ENCODE measurements at places on chromosomes 12 and 14.

DNA sequence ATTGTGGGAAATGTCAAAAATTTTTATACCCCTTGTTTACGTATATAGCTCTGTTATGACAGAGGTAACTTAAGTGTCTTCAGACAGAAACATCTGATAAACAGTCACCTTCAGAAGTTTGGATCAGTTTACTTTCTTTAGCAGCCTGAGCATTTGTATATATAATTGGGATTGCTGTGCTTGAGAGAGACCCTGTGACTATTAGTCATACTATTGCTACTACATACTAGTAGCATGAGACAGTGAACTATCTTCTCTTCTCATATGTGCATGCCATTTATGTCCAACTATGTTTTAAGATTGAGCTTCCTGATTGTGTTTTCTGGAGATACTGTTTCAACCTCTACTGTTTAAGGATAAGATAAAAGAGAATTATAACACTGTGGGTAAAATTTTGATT, 101.5 kb downstream of the PDE6H start:
- no peak for DNase-seq

DNA sequence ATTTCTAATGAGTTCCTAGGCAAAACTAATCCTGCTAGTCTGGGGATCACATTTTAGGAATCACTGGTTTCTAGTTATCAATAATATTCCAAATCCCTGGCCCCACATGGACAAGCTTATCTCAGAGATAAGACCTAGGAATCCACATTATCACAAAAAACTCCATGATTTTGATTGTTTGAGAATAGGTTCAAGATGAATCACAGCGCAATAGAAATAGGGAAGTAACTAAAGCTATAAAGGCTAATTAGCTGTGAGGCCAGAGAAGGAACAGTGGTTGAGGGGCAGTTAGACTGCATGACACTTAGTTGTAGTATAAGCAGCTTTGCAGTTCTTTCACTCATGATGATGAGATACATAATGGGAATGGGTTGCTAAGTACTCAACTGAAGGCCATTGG, 13.1 kb upstream of the ATP5F1B start:
- no peak for DNase-seq

- no peak for DNase-seq
These were observed 165.6 kb downstream of the SUDS3 start for GRCh38 chr12:118541934-118542333.

GRCh38 chr12:46459111-46459510, 86.5 kb upstream of the SLC38A2 start:
- no peak for DNase-seq

DNA sequence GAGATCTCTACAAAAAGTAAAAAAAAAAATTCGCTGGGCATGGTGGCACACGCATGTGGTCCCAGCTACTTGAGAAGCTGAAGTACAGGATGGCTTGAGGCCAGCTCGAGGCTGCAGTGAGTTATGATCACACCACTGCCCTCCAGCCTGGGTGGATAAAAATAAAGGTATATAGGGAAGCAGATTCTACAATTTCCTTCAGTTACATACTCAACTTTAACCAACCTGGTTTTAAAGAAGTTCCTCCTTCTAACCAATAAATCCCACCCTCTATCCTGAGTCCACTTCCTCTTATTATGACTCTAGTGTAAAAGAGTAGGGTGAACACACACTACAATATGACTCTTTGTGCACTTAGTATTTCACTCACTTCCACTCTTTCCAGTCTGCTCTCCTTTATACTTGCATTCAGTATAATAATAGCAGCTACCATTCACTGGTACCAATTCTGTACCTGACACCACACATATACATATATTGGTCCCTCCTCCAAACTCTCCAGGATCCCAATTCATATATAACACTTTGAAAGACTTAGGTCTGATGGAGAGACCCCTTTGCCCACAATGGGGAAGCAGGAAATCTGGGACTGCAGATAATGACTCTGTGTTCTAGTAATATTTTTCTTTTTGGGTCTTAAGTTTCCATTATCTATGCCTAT, 2.3 kb downstream of the ARF3 start:
- no peak for DNase-seq

- DNase-seq = no peak
These were observed 20.9 kb downstream of the ISCA2 start for GRCh38 chr14:74514471-74514941.

- no peak for DNase-seq
These were observed 3.5 kb upstream of the BDKRB1 start for GRCh38 chr14:96252323-96252998.

DNA sequence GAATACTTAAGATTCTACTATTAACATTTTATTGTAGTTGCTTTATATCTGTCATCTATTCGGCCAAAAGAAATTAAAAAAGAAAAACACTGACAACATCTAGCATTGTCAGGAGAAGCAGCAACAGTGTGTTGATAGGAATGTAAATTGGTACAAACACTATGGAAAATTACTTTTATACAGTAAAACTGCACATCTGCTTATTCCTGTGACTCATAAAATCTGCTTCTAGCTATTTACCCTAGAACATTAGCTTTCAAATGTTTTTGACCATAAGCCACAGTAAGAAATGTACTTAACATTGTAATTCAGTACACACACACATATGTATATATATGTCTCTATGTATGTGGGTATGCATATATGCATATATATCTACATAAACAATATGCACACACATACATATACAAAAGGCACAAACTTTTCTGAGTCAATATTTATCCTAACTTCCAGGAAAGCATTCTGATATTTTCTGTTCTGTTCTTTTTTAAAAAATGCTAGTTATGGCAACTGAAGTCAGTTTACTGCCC, 278.9 kb upstream of the GARIN2 start:
- no peak for DNase-seq

DNA sequence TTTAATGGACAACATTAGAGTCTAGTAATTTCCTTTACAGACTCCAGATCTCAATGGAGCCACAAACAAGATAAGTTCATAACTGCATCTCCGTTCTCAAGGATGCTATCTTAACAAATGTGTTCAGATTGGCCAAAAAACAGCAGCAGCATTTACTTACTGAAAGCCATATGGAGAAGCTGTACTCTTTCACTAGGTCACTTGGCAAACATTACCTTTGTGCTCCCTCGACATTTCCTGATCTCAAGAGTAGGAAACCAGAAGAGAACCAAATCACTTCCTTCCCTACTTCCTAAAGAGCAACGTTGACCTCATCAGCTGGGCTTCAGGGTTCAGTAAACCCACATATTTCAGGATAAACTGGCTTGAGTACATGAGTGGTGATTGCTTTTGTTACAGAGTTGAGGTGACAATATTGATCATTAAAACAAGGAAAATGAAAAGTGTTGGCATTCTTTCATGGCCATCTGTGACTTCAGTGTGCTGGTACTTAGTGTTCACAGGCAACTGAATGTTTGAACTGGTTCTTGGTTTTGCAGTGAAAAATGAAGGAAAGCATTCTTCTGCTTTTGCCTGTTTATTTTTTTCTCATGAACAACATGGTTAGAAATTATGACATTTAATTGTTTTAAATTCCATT, 449.6 kb downstream of the TMEM117 start:
- DNase-seq = no peak

GRCh38 chr14:62126879-62127478, 364.8 kb downstream of the SNAPC1 start:
- no peak for DNase-seq

GRCh38 chr12:10740182-10740581, 17.1 kb upstream of the YBX3 start:
- no peak for DNase-seq

DNA sequence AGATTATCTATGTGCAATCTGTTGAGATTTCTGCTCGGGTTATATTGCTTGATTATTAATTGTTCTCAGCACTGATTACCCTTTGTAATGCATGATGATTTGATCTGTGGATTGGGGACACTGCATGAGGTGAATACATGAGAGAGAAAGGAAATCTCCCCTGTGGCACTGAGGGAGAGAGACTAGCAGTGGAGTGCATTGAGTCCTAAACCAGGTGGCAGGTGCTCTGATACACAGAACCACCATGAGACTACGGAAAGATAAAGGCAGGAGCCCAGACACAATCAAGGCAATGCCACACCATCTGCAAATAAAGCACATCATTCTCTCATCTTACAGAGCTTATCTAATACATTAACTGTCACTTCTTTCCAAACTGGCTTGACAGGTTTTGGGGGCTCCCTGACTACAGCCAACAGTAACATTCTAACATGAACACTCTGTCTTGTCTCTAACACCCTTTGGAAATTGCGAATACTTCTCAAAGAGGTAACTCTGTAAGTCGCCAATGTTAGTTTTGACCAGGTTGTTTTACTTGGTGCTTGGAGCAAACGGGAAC, 37.6 kb upstream of the TSPAN8 start:
- no peak for DNase-seq

- DNase-seq = no peak
These were observed 123.8 kb downstream of the PTCSC3 start for GRCh38 chr14:36052681-36053080.

DNA sequence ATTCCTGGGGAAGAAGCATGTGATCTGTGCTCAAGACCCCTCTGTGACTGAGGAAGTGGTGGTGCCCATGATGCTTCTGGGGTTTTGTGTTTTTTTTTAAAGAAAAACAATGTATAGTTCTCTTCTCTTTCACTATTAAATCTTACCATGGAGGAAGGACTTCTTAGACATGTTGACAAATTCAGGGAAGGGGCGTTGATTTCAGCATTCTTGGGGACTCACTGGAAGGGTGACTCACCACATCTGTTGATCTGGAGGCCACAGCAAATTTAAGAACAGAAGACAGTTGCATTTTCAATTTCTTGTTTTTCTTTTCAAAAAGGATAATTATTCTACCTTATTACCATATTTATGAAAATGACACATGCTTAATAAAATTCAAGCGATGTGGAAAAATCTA, 152.9 kb upstream of the RTL1 start:
- no peak for DNase-seq

DNA sequence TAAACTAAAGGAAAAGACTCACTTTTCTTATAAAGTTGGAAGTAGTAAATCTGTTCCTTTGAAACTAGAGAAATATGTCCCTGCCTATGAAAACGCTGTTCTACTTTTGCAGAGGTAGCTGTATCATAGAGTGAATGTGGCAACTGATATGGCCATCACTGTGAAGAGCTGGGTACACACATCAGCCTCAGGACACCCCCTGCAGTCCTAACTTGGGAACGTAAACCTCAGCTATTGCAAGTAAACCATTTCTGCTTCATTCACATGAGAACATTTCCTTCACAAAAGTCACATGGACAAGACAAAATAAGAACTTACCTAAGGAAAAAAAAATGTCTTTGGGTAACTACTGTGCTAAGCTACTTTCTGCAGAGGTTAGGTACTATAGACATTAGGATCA, 233.3 kb upstream of the PPFIA2 start:
- DNase-seq = peak; percentile 22

DNA sequence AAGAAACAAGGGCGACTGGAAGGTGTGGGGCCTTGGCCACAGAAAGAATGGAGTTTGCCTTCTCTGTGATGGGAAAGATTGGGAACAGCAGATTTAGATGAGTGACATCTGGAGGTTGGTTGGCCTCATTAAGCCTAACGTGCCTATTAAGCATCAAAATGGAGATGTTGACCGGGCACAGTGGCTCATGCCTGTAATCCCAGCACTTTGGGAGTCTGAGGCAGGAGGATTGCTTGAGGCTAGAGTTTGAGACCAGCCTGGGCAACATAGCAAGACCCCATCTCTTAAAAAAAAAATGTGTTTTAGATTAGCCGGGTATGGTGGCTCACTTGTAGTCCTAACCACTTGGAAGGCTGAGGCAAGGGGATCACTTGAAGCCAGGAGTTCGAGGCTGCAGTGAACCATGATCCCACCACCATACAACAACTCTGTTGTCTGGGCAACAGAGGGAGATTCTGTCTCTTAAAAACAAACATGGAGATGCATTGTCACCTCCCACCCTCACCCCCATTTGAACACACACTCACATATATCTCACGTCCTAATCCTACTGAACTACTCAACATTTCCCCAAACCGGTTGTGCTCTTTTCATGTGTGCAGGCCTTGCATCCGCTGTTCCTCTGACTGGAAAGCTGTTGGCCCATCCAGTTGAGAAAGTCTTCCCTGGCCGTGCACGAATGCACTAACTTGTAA, 172.1 kb downstream of the ETV6 start:
- no peak for DNase-seq

DNA sequence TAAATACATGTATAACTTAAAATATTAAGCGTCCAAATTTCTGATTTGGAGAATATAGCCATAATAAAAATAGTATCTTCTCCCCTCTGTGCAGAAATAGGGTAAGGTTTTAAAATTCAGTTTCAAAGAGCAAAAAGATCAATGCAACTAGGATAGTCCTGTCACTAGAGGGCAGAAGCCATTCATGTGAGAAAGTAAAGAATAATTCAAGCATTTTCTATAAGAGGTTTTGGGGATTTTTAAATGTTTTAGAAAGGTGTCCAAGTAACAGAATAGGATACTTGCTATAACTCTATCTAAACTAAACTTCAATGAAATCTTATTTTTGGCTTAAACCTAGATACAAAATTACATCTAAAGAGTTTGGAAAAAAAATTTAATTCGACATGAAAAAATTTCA, 50.3 kb downstream of the ADAMTS20 start:
- DNase-seq = no peak

- DNase-seq = no peak
These were observed 15.3 kb downstream of the MSRB3 start for GRCh38 chr12:65293735-65294134.

Data from T-helper 2 cell (primary cell).